Daoy (cell line): ENCODE measurements at places on chromosomes 2 and 18. TPM values are rescaled to one million over a fixed set of nuclear protein-coding genes. Genes with fewer than 3 reads are reported as not detected.

GRCh38 chr2:213221957-213222356 is 62.3 kb upstream of the SPAG16 start:
- no peak for DNase-seq

GRCh38 chr2:201406077-201406662 is 45.1 kb downstream of the TRAK2 start:
- DNase-seq: no peak

DNA sequence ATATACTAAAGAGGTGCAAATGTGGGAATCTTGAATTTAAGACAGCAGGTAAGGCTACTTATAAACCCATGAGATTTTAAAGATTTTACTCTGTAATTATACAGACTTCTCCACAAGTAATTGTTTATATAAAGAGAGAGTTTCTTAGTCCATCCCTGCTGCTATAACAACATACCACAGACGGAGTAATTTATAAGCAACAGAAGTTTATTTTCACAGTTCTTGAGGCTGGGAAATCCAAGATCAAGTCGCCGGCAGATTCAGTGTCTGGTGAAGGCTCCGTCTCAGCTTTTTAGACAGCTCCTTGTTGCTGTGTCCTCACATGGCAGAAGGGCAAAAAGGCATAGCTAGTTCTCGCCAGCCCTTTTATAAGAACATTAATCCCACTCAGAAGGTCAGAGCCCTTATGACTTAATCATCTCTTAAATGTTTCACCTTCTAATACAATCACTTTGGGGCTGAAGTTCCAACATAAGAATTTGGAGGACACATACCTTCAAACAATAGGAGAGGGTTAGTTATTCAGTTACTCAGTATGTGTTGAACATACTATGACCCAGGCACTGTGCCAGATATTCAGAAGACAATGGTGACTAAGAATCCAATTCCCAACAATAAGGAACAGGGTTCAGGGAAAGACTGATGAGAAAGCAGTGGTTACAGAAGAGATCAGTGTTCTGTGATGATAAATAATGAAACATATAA is 466.0 kb downstream of the RIT2 start:
- DNase-seq: no peak

DNA sequence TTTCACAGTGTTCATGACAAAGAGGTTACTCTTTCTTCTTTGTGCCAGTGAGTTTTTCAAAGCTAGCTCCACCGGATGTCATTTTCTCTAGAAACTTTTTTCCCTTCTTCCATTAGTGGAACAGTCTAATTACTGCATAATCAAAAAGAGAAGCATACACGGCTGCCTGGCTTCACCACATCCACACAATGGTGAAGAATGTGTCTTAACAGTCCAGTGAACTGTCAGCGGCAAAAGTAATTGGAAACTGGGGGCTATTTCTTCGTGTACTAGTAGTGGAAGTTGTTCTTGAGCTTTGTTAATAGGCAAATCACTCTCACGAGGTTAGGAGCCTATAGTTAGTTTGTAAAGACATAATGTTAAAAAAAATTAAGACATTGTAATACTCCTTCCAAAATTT is 32.9 kb upstream of the PIK3C3 start:
- no peak for DNase-seq

GRCh38 chr2:27264753-27265535 is 2.1 kb upstream of the SLC30A3 start:
- peak; percentile 81 for DNase-seq

GRCh38 chr2:159211447-159212396 is 74.8 kb downstream of the WDSUB1 start:
- DNase-seq: no peak

DNA sequence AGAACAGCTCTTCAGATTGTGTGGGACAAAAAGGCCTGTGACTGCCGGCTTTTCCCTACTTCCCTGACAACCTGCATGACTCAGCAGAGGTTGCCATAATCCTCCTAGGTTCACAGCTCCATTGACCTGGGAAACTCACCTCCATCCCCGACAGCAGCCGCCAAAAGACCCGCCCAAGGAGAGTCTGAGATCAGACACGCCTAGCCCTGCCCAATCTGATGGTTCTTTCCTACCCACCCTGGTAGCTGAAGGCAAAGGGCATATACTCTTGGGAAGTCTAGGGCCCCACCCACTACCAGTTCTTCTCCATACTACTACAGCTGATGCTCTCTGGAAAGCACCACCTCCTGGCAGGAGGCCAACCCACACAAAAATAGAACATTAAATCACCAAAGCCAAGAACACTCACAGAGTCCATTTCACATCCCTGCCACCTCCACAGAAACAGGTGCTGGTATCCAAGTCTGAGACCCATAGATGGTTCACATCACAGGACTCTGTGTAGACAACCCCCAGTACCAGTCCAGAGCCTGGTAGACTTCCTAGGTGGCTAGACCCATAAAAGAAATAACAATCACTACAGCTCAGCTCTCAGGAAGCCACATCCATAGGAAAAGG is 140.6 kb downstream of the NETO1 start:
- DNase-seq: peak; percentile 10

DNA sequence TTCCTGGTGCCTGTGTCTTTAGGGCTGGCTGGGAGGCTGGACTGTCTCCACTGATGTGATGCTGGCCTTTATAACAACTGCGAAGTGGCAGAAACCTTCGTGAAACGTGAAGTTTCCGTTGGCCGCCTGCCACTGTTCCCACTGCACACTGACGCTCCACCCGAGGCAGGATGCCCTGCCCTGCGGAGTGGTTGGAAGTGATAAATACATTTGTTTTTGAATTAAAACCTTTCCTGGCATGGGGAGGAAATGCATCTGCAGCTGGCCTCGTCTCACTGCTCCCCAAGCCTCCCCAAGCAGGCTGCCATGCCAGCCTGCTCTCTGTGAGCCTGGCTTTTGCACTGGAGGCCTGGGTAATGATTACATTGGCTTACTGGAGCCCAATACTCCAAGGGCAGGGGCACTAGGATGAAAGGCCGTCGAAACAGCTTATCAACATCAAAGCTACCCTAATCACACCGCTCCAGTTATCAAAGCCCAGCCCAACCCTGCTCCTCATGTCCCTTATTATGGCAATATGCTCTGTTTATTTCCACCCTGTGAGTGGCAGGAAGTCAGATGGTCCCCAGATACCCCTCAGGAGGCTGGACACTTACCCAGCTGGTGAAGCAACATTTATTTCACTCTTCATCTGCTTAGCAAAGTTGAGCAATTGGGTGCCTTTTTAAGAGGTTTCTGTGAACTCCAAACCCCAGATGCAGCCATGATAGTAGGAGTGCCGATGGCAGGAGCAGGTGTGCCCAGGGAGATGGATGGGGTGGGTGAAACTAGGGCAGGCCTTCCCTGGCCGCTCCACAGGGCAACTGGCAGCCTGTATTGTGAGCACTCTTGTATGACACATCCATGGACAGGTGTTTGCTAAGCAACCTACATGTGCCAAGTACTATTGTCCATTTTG is 97.4 kb upstream of the ITGA6 start:
- DNase-seq: no peak

DNA sequence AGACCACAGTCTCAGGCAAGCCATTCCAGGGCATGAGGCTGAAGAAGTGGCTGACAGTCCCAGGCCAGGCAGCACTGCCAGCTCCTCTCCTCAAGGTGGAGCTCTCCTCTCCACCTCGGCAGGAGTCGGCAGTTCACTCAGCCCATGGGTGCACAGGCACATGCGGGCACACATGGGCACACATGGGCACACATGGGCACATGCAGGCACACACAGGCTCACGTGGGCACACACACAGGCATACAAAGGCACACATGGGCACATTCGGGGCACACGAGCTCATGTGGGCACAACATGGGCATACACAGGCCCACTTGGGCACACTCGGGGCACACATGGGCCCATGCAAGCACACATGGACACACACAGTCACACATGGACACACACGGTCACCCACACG is 65.3 kb upstream of the TAF1B start:
- peak; percentile 53 for DNase-seq

DNA sequence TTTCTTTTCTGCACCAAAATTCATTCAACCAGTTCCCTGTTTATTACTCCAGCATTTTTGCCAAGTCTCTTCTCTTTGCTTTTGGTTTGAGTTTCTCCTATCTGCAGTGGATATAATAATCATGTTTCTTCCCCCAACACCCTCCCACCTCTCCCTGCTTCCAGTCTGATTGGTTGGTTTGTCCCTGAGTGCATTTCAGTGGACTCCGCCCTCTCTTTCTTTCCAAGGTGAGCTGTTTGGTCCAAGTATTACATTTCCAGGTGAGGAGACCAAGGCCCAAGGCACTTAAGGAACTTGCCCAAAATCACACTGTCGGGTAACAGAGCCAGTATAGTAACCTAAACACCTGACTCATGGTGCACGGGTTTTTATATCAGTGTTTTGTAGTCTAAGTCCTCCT is 17.7 kb downstream of the MRO start:
- DNase-seq: no peak

- no peak for DNase-seq
Measured at GRCh38 chr2:53652131-53652530, 115.5 kb upstream of the CHAC2 start.

GRCh38 chr18:51137026-51137729 is 60.3 kb downstream of the MEX3C start:
- DNase-seq: peak; percentile 80

DNA sequence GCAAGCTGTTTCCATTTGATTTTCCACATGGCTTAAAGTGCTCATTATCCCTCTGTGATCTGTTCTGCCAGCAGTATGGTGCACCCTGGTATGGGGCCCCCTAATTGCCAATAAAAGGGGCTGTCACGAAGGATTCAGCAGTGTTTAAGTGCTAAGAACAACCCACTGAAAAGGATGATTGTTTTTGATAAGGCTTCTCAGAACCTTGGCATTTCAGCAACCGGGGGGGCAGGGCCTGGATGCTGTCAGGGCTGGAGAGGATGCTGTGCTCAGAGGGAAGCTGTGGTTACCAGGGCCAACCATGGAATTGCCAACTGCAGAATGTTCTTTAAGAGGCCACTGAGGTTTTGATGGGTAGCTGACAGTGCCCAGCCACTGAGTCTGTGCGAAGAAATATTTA is 117.8 kb downstream of the CTIF start:
- DNase-seq: no peak

DNA sequence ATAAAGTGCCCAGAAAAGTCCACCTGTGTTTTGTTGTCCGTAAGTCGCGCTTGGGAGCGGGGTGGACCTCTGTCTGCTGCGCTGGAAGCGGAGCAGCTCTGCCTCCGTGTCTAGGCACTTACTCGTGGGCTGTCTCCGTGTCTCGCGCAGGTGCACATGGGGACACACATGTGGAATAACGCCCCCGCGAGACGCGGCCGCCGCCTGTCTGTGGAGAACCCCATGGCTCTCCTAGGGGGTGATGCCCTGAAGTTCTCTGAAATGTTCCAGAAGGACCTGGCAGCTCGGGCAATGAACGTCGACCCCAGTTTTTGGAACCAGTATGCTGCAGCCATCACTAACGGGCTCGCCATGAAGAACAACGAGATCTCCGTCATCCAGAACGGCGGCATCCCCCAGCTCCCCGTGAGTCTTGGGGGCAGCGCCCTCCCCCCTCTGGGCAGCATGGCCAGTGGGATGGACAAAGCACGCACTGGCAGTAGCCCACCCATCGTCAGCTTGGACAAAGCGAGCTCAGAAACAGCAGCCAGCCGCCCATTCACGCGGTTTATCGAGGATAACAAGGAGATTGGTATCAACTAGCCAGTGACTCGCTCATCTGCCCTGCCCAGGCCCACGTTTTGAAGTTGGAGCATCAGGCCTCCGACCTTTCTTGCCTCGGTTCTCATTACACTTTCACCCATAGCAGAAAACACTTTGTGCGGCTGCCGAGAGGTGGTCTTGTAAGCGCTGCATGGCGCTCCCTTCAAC is 17.3 kb downstream of the SALL3 start:
- no peak for DNase-seq

- DNase-seq: no peak
Measured at GRCh38 chr2:47054868-47055267, 100.2 kb downstream of the STPG4 start.

DNA sequence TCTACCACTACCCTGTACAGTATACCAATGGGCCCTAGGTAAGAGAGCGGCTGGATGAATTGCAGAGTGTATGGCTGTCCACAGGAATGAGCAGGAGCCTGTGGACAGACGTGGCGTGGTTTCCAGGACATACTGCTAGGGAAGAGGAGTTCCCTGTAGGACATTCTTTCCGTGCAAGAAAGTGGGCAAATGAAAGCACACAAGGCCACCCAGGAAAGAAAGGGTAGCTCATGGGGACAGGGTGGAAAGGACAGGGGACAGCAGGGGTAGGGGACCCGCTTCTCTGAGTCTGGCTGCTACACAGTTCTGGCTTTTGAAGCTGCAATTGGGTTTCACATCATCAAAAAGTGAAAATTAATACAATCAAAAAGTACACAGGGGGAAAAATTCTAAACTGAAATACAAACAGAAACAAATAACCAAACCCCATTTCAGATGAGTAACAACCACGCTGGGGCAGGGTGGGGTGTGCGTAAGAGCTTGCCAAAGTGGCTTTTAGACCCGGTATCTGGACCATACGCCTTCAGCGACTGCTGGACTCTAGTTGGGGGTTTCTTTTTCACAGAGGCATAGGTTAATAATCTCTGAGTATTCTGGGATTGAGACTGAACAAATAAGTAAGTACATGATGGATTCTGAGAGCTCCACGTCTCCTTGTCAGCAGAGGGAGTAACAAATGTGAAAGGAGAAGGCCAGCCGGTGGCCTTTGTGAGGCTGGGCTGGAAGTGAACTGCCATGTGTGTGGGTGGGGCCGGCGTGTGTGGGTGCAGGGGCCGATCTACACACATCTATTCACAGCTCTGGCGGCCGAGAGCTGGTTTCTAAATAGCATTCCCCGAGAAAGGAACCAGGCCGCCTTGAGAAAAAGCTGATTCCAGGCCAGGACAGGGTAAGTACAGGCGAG is 84.0 kb downstream of the HDAC4 start:
- peak; percentile 42 for DNase-seq

DNA sequence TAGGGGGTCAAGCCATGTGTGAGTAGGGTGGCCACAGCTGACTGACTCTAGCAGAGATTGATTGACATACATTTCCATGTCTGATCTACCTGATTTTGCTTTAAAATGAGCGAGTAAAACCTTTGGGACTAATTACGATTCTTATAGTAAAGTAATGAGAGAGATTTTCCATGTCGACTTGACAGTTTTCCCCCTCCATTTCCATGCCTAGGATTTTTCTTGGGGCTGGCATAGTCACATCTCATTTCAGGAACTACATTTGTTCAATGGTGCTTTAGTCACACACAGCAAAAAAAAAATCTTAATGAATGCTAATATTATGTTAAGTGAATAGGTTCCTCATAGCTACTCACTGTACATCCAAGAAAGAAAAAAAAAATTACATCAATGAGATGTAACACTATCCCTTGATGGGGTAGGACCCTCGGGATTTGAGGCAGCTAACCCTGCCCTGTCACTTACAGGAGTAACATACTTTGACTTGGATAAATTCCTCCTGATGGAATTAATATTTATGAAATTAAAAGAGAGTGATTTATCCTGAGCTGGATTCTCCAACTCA is 690.9 kb downstream of the TDRD15 start:
- DNase-seq: no peak

- DNase-seq: peak; percentile 92
Measured at GRCh38 chr2:206915121-206915520, 24.2 kb upstream of the CPO start.

GRCh38 chr2:169741-170140 is 94.1 kb downstream of the SH3YL1 start:
- no peak for DNase-seq

DTNA gene
- 12.1 and 14.3 TPM in 2 replicates for total RNA-seq

ACVR1C gene
- 0.34 and 0.39 TPM in 2 replicates for total RNA-seq

PIGN gene
- 8.2 and 14.9 TPM in 2 replicates for total RNA-seq

COL4A3 gene
- 0.06 TPM in 1 of 2 replicates, not detected in the other for total RNA-seq

SDC1 gene
- 75.2 and 84.6 TPM in 2 replicates for total RNA-seq

ARHGEF33 gene
- 0.03 TPM in 1 of 2 replicates, not detected in the other for total RNA-seq

RSAD2 gene
- total RNA-seq: 3.0 and 5.8 TPM in 2 replicates

CACNB4 gene
- 0.12 and 0.17 TPM in 2 replicates for total RNA-seq

GGCX gene
- 23.3 and 60.0 TPM in 2 replicates for total RNA-seq

NMUR1 gene
- 0.09 TPM in 1 of 2 replicates, not detected in the other for total RNA-seq

CDH20 gene
- total RNA-seq: 0.03 TPM in 1 of 2 replicates, not detected in the other
